ENCODE measurements at places on chromosomes 2 and 18. TPM values are rescaled to one million over a fixed set of nuclear protein-coding genes. Genes with fewer than 3 reads are reported as not detected.

MC5R gene
- not detected for total RNA-seq

- DNase-seq = no peak
- peaks cover 18% of the 10 kb centered on the region for H3K4me1 ChIP-seq
- no peaks in the 10 kb centered on the region for H3K27me3 ChIP-seq
These were observed 211.9 kb downstream of the PTGR3 start for GRCh38 chr18:74996996-74997395.

GRCh38 chr2:121955426-121955825 lies 200.0 kb downstream of the TSN start:
- no peak for DNase-seq
- no peaks in the 10 kb centered on the region for H3K36me3 ChIP-seq
- no peaks in the 10 kb centered on the region for H3K4me1 ChIP-seq
- peaks cover 2% of the 10 kb centered on the region for H3K27me3 ChIP-seq
- H3K4me3 ChIP-seq = no peak overlapping the region

TACR1 gene
- 0.14 TPM for total RNA-seq

GRCh38 chr18:58231930-58232329 lies 187.9 kb downstream of the NEDD4L start:
- no peak overlapping the region for H3K4me3 ChIP-seq
- H3K27me3 ChIP-seq = no peaks in the 10 kb centered on the region
- no peak for DNase-seq
- no peak overlapping the region for H3K27ac ChIP-seq
- H3K36me3 ChIP-seq = no peaks in the 10 kb centered on the region

ADRA2B gene
- total RNA-seq = 0.84 TPM

POTEI gene
- not detected for total RNA-seq
